T follicular helper cell (primary cell): ENCODE measurements at places on chromosomes 5 and 9.

DNA sequence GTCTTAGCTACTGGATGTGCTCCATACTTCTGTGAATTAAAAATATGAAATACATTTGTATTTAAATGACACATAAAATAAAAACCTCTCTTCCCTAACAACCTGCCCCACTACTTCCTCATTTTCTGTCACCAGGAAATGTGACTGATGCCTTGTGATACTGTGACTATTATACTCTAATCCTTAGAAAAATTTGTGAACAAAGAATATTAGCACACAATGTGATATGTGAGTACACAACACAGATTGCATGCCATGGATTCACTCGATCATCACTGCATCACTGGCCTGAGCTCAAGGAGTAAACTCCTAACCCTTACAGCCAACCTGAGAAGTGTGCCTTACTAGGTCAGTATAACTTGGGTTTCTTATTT is 281.0 kb downstream of the EFNA5 start:
- DNase-seq: no peak

DNA sequence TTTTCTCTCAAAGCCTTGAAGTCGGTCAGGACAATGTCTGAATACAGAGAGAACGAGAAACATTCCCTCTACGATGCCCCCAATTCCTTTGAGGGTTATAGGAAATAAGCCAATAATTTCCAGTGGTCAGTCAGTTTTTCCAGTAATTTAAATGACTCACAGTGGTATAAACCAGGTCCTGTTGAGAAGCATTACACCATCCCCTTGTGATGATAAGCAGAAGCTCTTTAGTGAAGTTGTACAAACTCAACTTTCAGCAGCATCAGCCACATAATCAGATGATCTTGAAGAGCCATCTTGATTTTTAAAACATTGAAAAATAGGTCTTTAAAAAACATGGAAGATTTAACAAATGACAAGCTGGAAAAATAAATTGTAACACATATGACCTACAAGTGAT is 173.9 kb upstream of the ZNF462 start:
- no peak for DNase-seq

GRCh38 chr9:84450029-84450428 is 109.5 kb upstream of the SLC28A3 start:
- no peak for DNase-seq

DNA sequence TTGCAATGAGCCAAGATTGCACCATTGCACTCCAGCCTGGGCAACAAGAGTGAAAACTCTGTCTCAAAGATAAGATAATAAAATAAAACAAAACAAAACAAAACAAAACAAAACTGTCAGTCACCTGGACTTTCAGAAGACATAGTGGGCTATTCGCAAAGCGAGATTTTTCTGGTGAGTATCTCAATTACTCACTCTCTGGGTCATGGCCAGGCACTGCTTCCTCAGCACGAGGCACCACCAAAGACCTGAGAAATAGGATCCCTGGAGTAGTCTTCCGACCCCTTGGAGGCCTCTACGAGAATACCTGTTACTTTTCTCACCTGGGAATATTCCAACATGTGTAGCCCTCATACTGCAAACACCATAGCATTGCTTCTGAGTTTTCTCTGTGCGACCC is 201.7 kb upstream of the ZNF618 start:
- DNase-seq: no peak

GRCh38 chr9:70256123-70256551 is 2.6 kb upstream of the SMC5 start:
- no peak for DNase-seq

- no peak for DNase-seq
Measured at GRCh38 chr9:127319366-127320114, 55.0 kb downstream of the GARNL3 start.

GRCh38 chr9:68872026-68872501 is 141.8 kb downstream of the PRKACG start:
- DNase-seq: no peak

DNA sequence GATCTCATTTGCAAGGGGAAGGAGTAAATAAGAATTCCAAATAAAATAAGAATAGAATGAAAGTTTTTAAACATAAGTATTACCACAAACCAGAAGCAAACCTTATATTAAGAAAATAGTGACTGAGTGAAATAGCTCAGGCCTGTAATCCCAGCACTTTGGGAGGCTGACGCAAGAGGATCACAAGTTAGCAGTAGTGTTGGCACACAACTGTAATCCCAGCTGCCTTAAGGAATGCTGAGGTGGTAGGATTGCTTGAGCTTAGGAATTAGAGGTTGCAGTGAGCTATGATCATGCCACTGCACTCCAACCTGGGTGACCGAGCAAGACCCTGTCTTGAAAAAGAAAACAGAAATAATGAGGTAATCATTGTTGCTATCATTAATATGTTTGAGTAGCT is 47.0 kb downstream of the APC start:
- no peak for DNase-seq
